ENCODE measurements at places on chromosomes 7 and 10. TPM values are rescaled to one million over a fixed set of nuclear protein-coding genes. Genes with fewer than 3 reads are reported as not detected.

LBX1 gene
- not detected for total RNA-seq

WDR91 gene
- 3.0 TPM for total RNA-seq

ITGB8 gene
- 7.1 TPM for total RNA-seq

KIAA1549 gene
- 2.3 TPM for total RNA-seq

SPAM1 gene
- total RNA-seq, result not detected

CFAP70 gene
- 0.27 TPM for total RNA-seq

HYAL4 gene
- under 0.01 TPM for total RNA-seq

BAMBI gene
- total RNA-seq, result 2.2 TPM

POLR1F gene
- 21.6 TPM for total RNA-seq

ATOH7 gene
- total RNA-seq, result not detected

MYOZ1 gene
- total RNA-seq, result not detected

TAS2R5 gene
- total RNA-seq, result 0.94 TPM

HTR7 gene
- total RNA-seq, result 0.47 TPM

ZC3HAV1L gene
- 8.9 TPM for total RNA-seq

HSPA12A gene
- total RNA-seq, result 0.28 TPM

GPER1 gene
- 0.75 TPM for total RNA-seq

LAMB1 gene
- total RNA-seq, result 969 TPM

VKORC1L1 gene
- total RNA-seq, result 14.3 TPM

EBLN1 gene
- total RNA-seq, result not detected

KNDC1 gene
- under 0.01 TPM for total RNA-seq

LRIT1 gene
- not detected for total RNA-seq

TMEM213 gene
- total RNA-seq, result not detected

TAS2R4 gene
- total RNA-seq, result 0.90 TPM

EPO gene
- not detected for total RNA-seq

All from endothelial cell of coronary artery (primary cell).